ENCODE measurements at places on chromosomes 7 and 10.

DNA sequence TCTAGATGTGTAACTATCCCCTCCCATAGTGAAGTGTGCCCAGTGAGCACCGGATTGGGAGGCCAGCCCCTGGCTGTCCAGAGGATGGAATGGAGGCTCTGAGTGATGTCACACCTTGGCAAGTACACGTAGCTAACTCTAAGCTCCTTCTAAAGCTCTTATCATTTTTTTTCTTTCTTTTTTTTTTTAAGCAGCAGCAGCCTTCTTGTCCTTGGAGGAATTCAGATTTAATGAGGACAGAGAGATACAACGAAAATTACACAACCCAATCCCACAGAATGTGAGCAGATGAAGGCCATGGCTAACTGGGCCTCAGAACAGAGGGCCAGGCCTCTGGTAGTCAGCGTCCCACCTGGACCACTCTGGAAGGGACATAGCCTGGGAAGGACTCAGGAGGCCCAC, 11.3 kb downstream of the TNS3 start:
- no peak for DNase-seq

DNA sequence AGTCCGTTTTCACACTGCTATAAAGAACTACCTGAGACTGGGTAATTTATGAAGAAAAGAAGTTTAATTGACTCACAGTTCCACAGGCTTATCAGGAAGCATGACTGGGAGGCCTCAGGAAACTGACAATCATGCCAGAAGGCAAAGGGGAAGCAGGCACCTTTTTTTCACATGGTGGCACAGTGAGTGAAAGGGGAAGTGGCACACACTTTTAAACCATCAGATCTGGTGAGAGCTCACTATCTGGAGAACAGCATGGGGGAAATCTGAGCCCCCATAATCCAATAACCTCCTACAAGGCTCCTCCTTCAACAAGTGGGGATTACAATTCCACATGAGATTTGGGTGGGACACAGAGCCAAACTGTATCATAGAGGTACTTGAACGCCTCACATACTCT, 30.0 kb downstream of the AGR3 start:
- DNase-seq, result no peak

GRCh38 chr7:44121761-44122420, 1.5 kb downstream of the POLD2 start:
- DNase-seq, result no peak

GRCh38 chr10:88941026-88941425, 11.5 kb downstream of the ACTA2 start:
- DNase-seq, result no peak

- DNase-seq, result peak; percentile 79
Measured at GRCh38 chr10:112137154-112137987, 46.2 kb downstream of the GPAM start.

GRCh38 chr7:29044554-29044953, 86.4 kb upstream of the TRIL start:
- DNase-seq, result no peak

DNA sequence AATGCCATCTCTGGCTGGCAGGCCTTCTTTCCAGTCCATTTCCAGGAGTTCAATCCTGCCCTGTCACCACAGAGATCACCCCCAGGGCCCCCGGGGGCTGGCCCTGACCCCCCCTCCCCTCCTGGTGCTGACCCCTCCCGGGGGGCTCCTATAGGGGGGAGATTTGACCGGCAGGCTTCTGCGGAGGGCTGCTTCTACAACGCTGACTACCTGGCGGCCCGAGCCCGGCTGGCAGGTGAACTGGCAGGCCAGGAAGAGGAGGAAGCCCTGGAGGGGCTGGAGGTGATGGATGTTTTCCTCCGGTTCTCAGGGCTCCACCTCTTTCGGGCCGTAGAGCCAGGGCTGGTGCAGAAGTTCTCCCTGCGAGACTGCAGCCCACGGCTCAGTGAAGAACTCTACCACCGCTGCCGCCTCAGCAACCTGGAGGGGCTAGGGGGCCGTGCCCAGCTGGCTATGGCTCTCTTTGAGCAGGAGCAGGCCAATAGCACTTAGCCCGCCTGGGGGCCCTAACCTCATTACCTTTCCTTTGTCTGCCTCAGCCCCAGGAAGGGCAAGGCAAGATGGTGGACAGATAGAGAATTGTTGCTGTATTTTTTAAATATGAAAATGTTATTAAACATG, 6.0 kb downstream of the CHPF2 start:
- DNase-seq, result no peak

GRCh38 chr10:31484431-31485135, 165.6 kb downstream of the ZEB1 start:
- DNase-seq, result no peak
